ENCODE measurements at places on chromosomes 13 and 19.

- DNase-seq, result no peak
Measured at GRCh38 chr13:35496761-35497386, 20.4 kb upstream of the MAB21L1 start.

DNA sequence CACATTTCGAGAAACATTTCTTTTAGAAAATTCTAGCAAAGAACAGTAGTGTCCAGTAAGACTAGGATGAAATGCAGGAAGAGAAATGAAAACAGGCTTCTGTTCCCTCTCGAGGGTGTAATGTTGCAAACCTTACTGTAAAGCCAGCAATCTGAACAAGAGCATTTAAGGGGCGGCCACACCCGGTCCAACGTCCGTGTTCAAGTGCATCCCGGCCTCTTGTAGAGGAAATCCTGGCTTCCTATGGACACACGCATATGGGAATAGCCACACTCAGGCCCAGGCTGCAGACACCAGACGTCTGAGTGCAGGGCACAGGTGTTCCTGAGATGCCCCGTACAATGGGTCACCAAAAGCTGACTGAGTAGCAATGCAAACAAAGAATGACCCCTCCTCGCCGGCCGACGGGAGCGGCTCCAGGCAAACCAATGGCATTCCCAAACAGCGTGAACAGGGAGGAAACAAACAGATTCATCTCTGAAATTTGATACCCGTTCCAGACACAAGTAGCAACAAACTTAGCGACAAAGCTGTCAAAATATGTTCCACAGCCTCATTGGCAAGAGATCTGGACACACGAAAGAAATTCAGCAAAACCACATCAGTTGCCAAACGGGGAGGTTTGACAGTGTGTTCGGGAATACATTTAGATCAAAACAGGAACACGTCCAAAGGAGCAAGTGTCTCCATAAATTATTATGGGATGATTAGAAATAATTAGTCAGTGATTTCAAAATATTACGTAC, 278.6 kb upstream of the TSHZ3 start:
- no peak for DNase-seq

- no peak for DNase-seq
Measured at GRCh38 chr19:53876651-53877224, 5.3 kb upstream of the PRKCG start.

DNA sequence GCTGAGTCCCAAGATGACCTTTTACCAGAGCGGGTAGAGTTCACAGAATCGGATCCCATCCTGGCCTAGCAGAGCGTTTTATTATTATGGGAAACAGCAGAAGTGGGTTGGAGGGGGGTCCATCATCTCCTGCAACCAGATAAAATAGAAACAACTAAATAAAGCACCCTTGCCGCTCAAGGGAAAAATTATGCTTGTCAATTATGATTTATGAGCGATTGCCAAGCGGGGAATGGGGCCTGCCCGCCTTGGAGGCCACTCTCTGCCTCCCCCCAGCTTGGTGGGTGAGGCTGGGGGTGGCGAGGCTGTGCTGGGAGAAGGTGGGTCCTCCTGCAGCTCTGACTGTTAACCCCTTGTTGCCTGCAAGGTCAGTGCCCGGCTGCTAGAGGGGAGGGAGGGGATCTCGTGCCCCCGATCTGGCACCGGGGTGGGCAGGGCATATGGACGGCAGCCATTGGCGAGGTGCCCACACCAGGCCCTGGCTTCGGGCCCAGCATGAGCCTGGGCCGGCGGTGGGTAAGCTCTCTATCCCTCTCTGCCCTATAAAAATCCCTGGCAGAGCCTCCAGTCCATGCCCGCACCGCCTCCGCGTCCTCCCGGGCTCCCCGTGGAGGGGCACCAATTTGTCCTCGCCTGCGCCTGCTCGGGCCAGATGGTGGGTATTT, 129.1 kb downstream of the URI1 start:
- DNase-seq, result no peak

- no peak for DNase-seq
Measured at GRCh38 chr19:18601875-18602274, 4.7 kb downstream of the CRLF1 start.

- no peak for DNase-seq
Measured at GRCh38 chr13:29956853-29957252, 106.4 kb upstream of the UBL3 start.

DNA sequence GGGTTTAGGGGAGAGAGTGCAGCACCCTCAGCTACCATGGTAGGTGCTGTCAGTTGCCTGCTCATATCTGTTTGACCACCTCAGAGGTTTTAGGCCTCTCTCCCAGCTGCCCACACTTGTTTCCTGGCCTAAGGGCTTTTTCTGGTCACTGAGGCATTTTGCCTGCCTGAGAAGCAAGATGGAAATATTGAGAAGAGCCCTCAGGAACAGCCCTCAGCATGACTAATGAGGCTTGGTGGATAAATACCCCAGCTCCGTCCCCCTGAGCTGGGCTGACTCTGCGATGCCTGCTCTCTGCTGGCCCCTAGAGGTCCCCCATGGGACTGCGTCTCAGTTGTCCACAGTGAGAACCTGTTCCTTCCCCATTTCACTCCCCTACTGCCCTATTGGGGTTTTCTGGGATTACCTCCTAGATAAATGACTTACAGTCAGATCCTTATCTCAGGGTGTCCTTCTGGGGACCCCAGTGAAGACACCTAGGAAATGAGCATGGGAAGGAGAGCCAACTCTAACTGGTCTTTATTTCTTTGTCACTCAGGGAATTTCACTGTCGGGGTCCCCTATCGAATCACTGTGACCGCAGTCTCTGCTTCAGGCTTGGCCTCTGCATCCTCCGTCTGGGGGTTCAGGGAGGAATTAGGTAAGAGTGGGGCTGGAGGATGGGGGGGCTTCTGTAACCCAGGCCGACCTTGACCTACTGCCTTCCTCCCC, 13.3 kb downstream of the PALM3 start:
- peak; percentile 88 for DNase-seq

- peak; percentile 72 for DNase-seq
Measured at GRCh38 chr19:46714444-46715106, 2.3 kb downstream of the PRKD2 start.

All from activated CD4-positive, alpha-beta T cell treated with anti-CD3 and anti-CD28 coated beads for 48 hours (primary cell).